Natural killer cell (primary cell): ENCODE measurements at places on chromosomes 6 and 20.

DNA sequence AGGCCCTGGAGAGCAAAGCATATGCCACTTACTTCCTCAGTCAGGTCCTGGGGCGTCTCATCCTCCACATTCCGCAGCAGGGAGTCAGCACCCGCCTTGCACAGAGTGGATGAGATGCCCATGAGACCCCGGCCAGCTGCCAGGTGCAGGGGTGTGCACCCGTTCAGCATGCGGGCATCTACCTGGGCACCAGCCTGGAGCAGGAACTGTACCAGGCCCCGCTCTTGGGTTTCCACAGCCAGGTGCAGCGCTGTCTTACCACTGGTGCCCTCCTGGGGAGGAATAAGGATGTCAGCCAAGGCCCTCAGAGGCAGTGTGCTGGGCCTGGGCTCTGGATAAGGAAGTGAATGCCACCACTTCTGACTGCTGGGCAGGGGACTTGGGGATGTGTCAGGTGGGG lies 2.7 kb upstream of the SLC35B2 start:
- peak; percentile 7 for DNase-seq

DNA sequence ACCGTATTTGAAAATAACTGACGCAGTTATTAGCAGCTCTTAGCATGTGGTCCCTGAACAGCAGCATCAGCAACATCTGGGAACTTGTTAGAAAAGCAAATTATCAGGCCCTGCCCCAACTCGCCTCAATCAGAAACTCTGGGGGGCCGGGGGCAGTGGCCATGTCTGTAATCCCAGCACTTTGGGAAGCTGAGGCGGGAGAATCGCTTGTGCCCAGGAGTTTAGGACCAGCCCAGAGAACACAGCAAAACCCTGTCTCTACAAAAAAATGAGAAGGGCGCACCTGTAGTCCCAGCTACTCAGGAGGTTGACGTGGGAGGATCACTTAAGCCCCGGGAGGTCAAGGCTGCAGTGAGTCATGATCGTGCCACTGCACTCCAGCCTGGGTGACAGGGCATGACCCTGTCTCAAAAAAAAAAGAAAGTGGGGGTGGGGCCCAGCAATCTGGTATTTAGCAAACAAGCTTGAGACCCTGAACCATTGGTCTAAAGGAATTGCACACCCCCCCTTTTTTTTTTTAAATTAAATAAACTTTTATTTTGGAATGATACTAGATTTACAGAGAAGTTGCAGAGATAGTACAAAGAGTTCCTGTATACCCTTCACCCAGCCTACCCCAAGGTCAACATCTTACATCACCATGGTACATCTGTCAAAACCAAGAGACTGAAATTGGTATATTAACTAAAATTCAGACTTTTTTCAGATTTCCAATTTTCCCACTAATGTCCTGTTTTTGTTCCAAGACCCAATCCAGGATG lies 6.7 kb downstream of the SRXN1 start:
- no peak for DNase-seq

DNA sequence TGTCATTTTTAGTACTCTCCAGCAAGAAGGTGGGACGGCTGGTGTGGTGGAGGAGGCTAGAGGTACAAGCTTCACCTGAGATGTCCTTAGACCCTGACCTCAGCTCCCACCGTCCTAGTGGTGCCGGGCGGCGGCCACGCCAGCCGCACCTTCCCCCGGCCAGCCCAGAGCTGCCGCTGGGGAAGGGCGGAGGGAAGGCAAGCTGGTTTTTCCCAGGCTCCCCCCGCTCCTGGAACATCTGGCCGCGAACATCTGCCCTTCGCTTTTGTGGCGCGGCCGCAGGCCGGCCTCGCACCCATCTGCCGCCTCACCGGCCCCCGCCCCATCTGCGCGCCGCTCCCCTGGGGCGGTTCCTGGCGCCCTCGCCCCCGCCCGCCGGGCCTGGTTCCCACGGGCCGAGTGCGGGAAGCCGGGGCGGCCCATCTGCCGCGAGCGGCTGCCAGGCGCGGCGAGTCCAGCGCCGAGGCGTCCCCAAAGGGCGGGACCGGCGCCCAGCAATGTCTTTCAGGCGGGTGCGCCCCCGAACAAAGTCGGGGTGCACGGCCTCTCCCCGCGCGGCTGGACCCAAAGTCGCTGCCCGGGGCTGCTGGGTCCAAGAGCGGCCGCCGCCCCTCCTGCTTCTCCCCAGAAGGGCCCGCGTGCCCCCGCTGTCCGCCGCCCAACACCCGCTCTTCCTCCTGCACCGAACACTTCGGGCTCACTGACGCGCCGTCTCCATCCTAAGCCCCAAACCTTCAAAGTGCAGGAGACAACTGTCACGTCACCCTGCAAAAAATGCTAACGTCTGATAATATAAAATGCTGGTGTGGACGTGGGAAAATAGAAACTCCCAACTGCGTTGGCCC lies 17.3 kb upstream of the ID1 start:
- DNase-seq: no peak

- no peak for DNase-seq
Observed at GRCh38 chr20:38579219-38579910, 1.6 kb upstream of the ADIG start.
